ENCODE measurements at places on chromosomes 6 and 20.
A peak's percentile ranks its signal among the peaks of the same experiment; 100 is the strongest.

DNA sequence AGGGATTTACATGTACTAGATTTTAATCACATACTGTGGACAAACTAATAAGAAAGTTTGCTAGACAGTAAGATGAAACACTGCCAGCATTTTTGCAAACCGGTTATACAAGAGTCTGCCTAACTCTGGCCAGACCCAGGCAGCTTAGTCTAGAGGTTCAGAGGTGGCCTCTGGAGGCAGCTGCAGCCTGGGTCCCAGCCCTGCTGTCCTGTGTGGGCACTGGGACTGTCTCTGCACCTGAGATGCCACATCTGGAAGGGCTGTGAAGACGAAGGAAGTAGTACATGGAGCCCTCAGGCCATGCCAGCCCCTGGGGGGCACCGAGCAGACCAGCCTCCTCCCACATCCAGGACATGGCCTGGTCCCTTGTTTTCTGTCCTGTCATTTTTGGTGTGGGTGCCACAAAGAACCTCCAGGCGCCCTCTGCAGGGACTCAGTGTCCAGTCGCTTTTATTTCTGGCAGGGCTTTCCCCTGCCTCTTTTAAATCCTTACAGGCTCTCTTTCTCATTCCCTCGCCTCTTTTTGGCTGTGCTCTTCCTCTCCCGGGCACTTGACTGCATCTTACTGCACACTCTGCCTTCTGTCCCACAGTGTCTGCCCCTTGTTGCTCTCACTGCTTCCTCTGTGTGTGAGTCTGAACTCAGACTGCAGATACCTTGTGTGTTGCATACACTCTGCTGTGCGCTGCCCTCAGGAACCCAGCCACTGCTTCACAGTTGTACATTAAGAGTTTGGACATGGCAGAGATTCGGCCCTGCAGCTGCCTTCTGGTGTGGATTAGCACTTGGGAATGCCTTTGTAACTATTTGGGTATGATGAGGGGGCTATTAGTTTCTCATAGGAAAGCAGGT is 216.7 kb downstream of the ZDHHC14 start:
- peak; percentile 49 for DNase-seq

GRCh38 chr6:11942185-11942864 is 69.8 kb upstream of the HIVEP1 start:
- DNase-seq = no peak

DNA sequence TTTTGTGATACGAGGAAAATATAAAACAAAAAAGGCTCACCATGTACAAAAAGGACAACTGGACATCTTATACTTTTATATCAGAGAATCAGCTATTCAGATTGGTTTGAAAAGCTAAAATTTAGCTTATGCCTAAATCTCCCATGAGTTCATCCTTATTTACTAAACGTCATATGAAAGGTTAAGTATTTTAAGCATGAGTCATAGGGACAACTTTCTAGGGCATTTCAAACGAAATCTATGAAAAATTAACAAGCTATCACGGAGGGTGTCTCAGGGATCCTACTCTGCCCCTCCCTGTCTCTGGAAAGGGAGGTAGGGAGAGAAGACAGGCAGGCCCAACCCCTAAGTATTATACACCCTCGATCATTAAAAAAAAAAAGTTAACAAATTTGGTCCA is 124.1 kb upstream of the LOC128125822 start:
- DNase-seq = no peak

- peak; percentile 1 for DNase-seq
These were observed 53.6 kb upstream of the AGPAT4 start for GRCh38 chr6:161327360-161327953.

GRCh38 chr6:14758421-14759081 is 487.3 kb upstream of the JARID2 start:
- no peak for DNase-seq

- no peak for DNase-seq
These were observed 146.3 kb downstream of the MANEA start for GRCh38 chr6:95723638-95724037.

GRCh38 chr6:41201764-41202173 is 820 bp upstream of the TREML2 start:
- no peak for DNase-seq

DNA sequence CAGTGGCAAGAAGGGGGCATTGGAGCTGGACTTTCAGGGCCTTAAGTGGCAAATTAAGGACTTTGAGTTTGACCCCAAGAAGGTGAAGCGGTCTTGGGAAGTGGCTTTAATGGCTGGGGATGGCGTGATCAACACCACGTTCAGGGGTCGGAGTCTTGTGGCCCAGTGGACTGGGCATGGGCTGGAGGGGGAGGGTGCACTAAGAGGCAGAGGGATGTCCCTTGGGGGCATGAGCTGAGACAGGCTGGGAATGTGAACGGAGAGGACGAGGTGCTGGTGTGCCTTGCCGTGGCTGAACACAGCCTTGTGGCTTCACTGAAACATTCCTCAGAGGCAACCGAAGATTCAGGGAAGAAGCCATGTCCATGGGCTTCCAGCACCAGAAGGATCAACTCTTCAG is 227.0 kb downstream of the SYNDIG1 start:
- no peak for DNase-seq

GRCh38 chr6:11822346-11822745 is 43.7 kb upstream of the ADTRP start:
- no peak for DNase-seq

Data from Kasumi-1 (cell line).